ENCODE measurements at places on chromosomes 3 and 15.

GRCh38 chr15:81014446-81015093 is 13.8 kb downstream of the TLNRD1 start:
- no peak for DNase-seq

GRCh38 chr15:70424937-70425411 is 327.3 kb upstream of the TLE3 start:
- DNase-seq, result no peak

- no peak for DNase-seq
These were observed 11.6 kb upstream of the DPH6 start for GRCh38 chr15:35557544-35557943.

- no peak for DNase-seq
These were observed 107.1 kb downstream of the DGKG start for GRCh38 chr3:186254676-186255650.

DNA sequence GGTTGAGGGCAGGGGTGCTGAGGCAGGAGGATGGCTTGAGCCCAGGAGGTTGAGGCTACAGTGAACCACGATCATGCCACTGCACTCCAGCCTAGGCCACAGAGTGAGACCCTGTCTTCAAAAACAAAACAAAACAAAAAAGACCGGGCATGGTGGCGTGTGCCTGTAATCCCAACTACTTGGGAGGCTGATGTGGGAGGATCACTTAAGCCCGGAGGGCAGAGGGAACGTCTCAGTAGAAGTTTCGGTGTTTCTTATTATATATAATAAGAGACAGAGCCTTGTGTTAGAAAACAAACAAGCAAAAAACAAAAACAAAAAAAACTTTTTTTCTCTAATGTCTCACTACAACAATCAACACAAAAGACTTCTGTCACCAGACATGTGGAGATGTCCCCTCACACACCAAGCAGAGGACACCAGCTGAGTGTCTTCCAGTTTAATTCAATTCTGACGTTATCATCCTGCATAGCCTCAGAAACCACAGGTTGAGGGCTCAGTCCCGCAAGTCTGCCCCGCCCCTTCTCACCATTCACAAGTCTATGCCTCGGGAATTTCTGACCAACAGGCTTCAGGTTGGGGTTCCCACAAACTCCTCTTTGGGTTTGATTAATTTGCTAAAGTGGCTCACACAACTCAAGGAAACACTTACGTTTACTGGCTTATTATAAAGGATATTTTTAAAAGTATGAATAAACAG is 24.0 kb upstream of the EIF4A2 start:
- no peak for DNase-seq

- peak; percentile 30 for DNase-seq
These were observed 9.8 kb downstream of the ATP2B2 start for GRCh38 chr3:10495614-10496013.

- DNase-seq, result peak; percentile 56
These were observed 8.0 kb downstream of the MCM2 start for GRCh38 chr3:127606086-127606805.

- DNase-seq, result no peak
These were observed 76.0 kb downstream of the ZBBX start for GRCh38 chr3:167304077-167304476.

GRCh38 chr15:98614681-98615080 is 33.7 kb upstream of the IGF1R start:
- no peak for DNase-seq

- peak; percentile 43 for DNase-seq
These were observed 33.6 kb downstream of the CD276 start for GRCh38 chr15:73717802-73718201.

GRCh38 chr15:92059036-92059970 is 205.8 kb downstream of the SLCO3A1 start:
- DNase-seq, result no peak

DNA sequence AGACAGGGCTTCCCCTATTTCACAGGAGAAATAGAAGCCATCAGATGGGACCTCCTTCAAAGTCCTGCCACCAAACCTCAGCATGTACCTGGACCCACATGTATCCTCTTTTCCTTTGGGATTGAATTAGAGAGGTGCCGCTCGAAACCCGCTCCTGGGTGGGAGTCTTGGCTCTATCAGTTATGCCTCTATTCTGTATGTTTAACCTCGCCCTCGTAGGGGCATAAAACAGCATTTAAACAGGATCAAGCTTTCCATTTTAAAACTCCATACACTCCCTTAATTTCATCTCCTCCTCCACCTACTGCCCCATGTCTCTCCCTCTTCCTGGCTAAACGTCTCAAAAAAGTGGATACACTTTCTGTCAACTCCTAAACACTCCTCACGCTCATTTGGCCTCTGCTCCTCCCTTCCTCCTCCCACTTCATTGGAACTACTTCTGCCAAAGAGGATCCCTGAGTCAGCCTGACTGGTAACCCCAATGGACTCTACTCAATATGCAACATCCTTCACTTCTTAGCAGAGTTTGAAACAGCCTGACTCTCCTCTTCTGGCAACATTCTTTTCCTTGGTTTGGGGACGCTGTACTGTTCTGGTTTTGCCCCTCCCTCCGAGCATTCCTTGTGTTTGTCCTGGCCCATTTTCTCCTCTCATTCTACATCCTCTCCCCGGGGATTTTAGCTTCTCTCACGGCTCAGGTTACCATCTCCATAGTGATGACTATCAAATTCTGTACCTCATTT is 23.0 kb upstream of the MUC20 start:
- no peak for DNase-seq

DNA sequence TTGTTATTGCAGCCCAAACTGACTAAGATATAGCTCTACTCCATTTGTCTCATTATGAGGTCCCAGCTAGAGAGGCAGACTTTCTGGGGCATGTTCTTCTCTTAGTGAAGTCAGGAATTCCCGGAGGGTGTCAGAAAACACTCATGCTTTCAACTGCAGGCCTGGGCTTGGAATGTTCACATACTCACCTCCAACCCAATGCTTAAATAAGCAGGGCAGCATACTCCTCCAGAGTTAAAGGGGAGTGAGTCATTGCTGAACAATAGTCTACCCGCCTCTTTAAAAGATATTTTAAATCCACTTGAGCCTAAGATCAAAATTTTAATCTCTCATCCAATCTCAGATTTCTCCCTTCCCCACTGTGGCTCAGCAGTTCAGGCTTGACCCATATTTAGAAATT is 167.8 kb upstream of the DPH6 start:
- DNase-seq, result no peak

DNA sequence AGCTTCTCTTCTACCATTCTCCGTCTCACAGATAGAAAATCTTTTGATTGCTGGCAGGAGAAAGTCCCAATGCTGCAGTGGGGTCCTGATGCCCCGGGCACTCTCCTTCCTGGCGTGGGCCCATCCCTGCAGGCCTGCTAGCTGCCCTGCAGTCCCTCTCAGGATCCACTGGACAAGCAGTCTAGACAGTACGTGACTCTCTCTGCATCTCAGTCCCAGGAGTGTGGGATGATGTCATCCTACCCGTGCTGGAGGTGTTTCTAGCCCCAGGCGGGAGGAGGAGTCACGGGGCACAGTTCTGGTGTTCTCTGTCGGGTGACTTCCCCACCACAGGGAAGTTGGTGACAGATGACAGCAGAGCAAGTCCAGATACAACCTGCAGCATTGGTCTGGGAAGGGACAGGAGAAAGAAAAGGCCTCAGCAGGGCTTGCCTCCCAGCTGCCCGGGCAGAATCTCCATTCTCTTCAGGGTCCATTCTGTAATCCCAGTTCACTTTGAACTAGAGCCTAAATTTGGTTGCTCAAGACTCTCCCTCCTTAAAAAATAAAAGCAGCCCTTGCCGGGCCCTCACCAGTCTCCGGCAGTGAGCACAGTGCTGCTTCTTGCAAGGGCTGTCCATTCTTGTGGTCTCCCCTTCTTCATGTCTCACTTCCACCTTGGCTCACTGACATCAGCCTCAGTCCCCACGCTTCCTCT is 30.6 kb downstream of the SLC28A1 start:
- DNase-seq, result peak; percentile 86

DNA sequence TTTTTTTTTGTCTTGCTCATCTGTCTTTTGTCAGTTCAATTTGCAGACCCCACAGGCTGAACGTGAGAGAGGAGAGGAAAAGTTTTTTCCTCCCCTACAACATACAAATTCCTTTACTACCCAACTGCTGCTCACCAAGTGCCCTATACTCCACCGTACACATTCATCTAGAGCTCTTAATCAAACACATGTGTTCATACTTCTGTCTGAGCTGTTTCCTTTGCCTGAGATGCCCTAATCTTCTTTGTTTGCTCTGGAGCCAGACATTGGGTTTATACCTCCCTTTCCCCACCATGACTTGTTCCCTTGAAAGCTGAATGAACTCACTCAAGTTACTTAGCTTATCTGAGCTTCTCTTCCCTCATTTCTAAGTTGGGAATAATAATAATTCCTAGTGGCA is 122.7 kb upstream of the RASGRP1 start:
- DNase-seq, result no peak

- no peak for DNase-seq
These were observed 540.8 kb downstream of the FOXP1 start for GRCh38 chr3:71042759-71043158.

DNA sequence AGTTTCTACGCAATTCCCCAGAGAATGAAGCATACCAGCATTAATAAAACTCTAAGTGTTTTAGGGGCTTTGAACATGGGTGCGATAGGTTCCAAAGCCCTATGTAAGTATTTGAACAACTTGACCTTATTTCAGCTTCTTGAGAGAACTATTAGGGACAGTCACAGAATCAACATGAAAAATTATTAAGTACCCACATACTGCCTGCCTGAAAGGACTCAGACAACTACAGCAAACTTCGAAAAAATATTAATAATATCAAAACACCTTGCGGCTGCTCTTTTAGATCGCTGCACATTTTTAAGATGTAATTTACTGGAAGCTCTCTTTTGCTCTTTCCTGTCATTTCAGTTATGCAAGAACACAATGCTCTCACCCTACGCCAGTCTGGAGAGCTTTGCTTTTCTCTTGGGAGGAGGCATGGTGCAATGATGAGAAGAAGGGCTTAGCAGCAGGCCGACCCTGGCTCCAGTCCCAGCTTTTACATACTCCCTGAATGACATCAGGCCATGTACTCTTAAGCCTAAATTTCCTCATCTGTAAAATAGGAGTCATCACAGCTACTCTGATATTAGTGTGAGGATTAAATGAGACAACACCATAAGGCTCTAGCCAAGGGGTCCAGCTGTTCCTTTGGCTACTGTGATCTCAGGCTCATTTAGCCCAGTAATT is 640.7 kb downstream of the FHIT start:
- DNase-seq, result peak; percentile 83

DNA sequence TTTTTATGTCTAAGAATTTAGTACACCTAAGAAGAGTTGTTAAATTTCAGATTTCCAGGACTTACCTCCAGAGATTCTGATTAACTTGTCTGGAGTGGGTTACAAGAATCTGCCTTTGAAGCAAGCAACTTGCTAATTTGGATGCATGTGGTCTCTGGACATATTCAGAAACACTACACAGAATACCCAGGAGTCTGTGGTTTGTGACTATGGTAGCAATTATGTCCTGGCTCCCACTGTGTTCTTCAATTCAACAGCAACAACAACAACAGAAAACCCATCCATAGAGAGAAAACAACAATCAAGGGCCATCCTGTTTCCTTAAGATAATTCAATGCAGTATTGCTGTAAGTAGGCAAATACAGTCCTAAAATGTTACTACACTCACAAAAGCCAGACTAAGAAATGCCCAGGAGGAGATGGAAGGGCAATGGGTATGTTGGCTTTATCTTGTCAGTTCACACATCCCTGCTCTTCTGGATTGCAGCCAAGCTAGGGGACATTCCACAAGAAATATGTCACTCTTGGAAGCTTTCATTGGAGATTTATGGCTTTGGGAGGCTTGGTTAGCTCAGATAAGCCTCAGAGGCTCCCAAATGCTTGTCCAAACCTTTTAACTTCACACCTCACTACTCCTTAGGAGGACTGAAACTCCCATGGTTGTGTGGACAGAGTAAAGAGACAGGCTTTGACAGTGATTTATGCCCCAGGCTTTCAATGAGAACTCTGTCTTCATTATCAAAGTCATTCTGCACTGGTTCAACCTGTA is 99.4 kb upstream of the MRPL3 start:
- no peak for DNase-seq

DNA sequence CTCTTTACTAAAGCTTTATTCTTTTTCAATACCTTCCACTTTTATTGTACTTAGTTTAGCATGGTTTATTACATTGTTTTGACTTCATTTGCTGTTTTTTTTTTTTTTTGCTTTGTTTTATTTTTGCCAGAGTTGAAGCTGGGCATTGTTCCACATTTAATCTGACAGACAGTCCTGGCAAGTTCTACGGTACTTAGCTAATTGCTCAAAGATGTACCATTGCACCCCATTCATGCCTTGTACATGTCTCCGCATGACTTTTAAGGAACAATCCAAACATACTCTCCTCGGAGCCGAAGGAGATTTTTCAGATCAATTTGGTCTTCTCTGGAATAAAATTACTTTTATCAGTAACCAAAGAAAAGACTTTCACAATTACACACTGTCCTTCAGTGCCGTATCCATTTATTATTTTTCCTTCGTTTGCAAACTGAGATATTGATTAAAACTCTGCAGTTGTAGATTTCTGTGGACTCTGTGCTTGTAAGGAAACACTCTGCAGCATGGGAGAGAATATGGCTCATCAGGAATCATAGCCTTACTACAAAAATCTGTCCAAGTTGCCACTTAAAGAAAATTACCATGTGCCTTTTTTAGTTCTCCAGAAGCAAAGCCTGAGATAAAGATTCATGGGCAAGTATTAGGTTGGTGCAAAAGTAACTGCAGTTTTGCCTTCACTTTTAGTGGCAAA is 952.0 kb downstream of the AGBL1 start:
- DNase-seq, result no peak

- DNase-seq, result no peak
These were observed 795 bp upstream of the TCF12 start for GRCh38 chr15:56917652-56918045.

DNA sequence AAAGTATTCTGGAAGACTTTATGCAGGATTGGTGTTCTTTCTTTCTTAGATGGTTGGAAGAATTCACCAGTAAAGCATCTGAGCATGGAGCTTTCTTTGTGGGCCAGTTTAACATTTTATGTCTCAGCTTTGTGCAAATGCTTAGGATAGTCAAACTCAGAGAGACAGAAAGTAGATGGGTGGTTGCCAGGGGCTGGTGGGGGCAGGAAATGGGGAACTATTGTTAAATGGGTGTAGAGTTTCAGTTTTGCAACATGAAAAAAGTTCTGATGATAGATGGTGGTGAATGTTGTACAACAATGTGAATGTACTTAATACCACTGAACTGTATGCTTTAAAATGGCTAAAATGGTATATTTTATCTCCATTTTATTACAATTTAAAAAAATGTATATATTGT is 24.8 kb downstream of the SPCS1 start:
- no peak for DNase-seq

DNA sequence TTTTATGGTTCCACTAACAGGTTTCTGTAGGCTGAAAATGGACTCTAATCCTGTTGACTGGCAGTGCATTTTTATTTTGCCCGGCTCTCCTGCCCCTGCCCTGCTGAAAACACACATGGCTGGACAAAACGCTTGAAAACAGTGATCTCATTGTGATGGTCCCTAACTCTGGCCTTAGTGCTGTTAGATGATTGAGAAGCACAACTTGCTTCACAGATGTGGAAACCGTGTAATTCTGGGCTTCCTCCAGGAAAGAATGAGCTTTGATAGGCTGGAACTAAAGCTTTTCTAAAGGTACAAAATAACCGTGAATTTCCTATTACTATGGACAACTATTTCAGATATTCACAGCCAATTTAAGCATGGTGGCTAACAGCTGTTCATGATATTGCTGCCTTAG is 121.4 kb downstream of the VGLL3 start:
- no peak for DNase-seq

- DNase-seq, result no peak
These were observed 51.3 kb downstream of the HOMER2 start for GRCh38 chr15:82901114-82901805.

Measured in Right ventricle myocardium inferior (tissue), 1 donor.